ENCODE measurements at places on chromosomes 5 and 9.

GRCh38 chr9:76032797-76033373 lies 142.4 kb downstream of the PCSK5 start:
- no peak for DNase-seq

- DNase-seq: no peak
Observed at GRCh38 chr5:106307265-106307664, 1363.5 kb downstream of the EFNA5 start.

DNA sequence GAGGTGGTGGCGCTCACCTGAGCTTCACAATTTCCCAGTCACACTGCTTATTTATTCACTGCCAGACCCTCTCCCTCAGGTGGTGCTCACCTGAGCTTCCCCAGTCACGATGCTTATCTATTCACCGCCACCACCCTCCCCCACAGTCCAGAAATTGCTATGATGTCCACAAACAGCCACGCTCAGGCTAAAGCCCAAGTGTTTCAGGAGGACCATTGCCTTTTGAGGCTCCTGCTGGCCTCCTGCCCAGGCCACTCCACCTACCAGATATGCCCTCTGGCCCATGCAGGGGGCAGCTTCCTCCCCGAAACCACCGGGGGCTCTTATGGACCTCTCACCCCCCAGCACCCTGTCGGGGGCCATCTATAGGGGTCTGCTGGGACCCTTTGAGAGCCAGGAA lies 4.6 kb downstream of the PDLIM7 start:
- DNase-seq: no peak

DNA sequence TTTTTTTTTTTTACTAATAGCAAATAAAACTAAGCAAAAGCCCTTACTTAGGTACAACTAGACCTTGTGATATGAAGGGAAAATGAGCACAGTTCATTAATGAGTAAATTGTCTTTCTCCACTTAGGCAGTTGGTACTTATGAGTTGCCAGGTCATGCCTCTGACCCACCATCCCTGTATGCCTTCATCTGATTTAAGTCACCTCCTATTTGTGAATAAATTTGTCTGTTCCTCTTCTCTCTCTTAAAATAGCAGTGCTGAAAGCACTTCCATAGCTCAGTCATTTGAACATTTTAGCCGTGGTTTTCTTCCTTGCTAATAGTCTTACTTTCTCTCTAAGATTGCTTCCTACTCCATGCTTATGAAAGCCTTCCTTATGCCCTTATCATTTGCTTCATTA lies 61.4 kb downstream of the SLC44A1 start:
- DNase-seq: no peak

- no peak for DNase-seq
Observed at GRCh38 chr5:140113180-140113698, 670 bp upstream of the PURA start.

DNA sequence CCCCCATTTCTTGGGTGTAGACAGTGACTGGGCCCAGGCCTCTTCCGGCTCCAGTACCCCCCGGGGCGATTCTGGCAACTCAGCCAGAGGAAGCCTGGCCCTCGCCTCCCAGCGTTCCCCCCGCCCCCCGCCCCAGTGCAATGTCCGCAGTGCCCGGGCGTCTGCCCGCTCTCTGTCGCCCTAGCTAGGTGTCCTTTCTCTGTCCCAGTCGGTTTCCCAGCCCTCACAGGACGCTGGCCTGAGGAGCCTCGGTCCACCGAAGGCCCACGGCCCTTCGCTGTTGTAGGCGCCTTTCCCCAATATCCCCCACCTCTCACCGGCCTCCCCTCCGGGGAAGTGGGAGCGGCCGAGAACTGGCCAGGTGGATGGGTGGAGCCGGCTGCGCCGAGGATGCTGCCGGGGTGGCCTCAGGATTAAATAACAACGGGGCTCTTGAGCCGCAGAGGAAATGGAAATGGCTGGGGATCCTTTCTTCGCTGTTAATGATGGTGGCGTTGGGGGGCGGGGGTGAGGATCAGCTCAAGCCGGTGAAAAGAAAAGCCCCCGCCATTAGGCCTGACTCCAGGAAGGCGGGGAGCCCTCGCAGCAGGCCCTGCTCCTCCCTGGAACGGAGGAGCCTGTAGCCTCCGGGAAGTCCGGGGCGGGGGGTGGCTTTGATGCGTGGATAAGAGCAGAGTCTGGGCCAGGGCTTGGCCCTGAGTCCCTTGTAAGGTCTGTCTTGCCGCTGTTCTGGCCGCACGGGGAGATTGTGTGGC lies 1.1 kb upstream of the SPRY4 start:
- no peak for DNase-seq

GRCh38 chr5:10839916-10840599 lies 79.0 kb upstream of the DAP start:
- DNase-seq: no peak

GRCh38 chr9:92964607-92965060 lies 17.3 kb downstream of the FGD3 start:
- no peak for DNase-seq

DNA sequence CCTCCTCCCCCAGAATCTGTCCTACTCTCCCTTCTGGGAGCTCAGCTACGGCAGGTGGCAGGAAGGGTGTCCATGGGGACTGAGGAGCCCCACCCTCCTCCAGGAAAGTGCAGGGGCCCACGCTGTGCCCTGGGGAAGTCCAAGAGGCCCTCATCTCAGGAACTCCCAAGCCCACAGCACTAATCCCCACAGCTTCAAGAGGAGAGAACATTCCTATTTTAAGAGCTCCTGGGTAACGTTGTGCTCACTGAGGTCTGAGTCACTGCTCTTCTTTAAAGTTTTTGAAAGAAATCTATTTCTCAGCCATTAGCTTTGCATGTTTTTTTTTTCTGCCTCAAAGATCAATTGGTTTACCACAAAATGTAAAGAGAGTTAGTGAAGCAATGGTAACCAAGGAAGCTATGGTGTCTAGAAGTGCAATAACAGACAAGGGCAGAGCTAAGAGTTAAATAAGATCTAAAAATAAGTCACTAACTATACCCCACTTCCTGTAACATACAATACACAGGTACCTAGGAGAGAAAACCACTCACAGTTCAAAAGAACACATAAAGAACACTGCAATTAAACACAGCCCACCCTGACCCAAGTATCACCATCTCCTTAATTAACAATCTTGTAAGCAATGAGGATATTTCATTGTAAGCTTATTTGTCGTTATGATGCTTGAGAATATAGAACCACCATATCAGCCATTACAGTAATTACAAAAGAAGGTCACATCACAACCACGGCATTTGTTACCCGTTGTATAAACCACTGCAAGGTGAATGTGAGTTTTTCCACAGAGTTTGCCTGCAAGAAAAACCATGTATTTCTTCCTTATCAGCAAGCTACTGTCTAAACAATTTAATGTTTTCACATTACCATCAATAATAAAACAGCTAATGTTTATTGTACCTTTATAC lies 382.3 kb upstream of the SLC30A5 start:
- DNase-seq: no peak

DNA sequence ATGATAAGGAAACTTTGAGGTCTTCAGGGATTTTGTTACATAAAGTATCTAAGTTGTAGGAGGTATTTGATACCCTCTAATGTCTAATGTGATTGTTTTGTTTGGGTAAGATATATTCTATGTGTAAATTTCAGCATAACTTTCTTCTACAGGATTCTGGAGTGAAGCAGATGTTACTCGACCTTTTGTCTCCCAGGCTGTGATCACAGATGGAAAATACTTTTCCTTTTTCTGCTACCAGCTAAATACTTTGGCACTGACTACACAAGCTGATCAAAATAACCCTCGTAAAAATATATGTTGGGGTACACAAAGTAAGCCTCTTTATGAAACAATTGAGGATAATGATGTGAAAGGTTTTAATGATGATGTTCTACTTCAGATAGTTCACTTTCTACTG lies 6.0 kb downstream of the MRPS30 start:
- DNase-seq: no peak

- DNase-seq: no peak
Observed at GRCh38 chr5:181190711-181191525, 14.1 kb downstream of the TRIM7 start.
